ENCODE measurements at places on chromosomes 2 and 18. TPM values are rescaled to one million over a fixed set of nuclear protein-coding genes. Genes with fewer than 3 reads are reported as not detected.
A peak's percentile ranks its signal among the peaks of the same experiment; 100 is the strongest.

DNA sequence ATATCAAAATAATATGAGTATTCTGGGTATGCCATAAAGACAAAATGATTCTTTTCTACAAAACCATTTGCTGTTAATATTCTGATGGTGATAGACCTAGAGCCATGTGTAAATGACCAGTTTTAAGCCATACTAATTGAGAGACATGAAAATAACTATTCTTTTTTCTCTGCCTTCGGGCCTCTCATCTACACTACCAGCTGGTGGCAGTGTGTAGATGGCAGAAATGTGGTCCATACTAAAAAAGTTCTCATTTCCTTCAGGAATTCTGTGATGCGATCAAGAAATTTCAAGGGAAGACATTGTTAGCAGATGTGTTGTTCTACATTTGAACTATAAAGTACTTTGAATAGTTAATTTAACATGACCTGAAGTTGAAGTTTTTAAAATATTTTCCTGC, 485.2 kb downstream of the TRIB2 start:
- DNase-seq: no peak

- DNase-seq: no peak
Observed at GRCh38 chr2:146025519-146025918, 1505.6 kb upstream of the ZEB2 start.

- no peak for DNase-seq
Observed at GRCh38 chr2:18077704-18078103, 199.2 kb downstream of the KCNS3 start.

DNA sequence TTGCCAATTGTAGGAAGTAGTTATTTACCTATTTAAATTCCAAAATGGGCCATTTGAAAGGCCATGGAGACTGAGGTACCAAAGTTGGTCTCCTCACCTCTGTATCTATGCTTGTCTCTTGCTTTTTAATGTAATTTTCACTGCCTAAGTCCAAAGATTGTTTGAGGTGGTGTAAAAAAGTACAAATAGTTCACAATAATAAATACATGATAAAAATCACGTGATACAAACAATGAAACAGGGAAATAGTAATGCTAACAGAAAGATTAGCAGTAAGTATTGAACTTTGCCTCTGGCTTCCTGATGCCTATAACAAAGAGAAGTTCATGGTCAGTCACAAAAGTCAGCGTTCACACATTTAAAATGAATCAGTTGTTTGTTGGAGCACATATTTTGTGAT, 67.6 kb downstream of the CNTNAP5 start:
- DNase-seq: no peak

DNA sequence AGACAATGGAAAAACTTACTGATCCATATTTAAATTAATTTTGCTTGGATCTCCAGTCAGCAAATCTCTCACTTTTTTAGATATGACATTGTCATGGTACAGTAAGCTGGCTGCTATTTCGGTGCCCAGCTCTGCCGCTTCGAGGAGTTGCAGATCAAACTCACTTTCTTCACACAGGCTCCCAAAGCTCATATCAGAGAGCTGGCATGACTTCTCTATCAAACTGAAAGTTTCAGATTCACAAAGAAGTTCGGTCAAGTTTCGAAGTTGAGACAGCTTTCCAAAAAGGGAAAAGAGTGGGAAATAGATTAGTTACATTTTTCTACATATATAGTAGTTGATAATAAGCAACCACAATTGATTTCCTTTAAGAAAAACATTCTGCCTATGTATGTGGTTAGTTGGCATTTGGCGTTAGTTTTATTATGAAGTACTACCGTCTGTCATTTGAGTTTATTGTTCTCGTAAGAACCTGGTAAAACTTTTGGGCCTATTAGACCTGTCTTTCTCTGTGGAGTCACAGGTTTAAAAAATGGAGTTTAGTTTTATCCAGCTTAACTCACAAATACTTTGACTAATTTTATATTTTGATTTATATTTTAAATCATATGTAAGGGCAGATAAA, 118.8 kb downstream of the ABCA12 start:
- DNase-seq: no peak

DNA sequence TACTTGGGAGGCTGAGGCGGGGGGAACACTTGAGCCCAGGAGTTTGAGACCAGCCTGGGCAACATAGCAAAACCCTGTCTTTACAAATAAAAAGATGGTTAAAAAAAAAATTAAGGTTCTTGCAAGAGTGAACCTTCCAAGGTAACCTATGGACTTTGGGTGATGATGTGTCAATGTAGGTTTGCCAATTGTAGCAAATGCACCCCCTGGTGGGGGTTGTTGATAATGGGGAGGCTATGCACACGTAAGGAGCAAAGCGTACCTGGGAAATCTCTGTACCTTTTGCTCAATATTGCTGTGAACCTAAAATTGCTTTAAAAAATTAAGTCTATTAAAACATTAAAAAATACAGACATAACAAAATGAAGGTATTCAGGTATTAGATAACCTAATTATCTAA, 70.4 kb downstream of the CWC22 start:
- peak; percentile 32 for DNase-seq

DNA sequence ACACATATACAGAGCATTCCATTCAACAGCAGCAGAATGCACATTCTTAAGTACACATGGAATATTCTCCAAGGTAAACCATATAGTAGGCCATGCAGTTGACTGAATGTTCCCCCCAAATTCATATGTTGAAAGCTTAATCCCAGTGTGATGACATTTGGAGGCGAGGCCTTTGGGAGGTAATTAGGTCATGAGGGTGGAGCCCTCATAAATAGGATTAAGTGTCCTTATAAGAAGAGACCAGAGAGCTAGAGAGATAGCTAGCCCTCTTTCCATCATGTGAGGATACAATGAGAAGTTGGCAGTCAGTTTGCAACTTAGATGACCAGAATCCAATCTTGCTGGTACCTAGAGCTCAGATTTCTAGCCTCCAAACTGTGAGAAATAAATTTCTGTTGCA, 27.6 kb downstream of the TMEM185B start:
- DNase-seq: no peak

DNA sequence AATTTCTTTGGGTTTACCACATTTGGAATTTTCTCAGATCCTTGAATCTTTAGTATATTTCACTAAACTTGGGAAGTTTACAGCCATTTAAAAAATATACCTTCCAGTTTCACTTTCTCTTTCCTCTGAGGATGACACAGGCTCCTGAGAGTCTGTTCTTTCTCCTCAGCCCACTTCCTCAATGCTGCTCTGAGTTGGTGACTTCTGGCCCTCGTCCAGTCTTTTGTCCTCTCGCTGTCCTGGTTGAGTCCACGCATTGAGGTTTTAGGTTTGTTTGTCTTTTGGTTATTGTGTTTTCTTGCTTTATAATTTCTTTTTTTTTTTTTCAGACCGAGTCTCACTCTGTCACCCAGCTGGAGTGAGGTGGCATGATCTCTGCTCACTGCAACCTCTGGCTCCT, 40.7 kb upstream of the GALR1 start:
- peak; percentile 17 for DNase-seq

- no peak for DNase-seq
Observed at GRCh38 chr18:49778826-49779465, 34.4 kb downstream of the ACAA2 start.

DNA sequence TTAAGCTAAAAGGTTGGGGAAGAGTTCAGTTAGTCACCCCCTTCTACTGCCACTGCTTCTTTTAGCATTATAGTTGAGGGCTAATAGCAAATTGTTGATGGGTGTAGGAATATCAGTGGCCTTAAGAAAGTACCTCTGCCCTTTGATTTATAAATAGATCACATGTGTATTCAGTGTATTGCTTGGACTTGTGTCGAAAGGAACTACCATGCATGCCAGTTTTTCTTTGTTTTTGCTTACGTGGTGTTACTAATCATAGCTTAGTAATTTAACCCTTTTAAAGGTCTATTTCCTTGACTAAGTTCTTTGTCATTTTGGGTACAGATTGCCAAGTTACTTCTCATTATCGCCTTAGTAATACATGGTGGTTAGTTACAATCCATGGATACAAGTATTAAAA, 85.6 kb downstream of the MIB1 start:
- no peak for DNase-seq

- no peak for DNase-seq
Observed at GRCh38 chr2:174383796-174384195, 11.7 kb upstream of the SCRN3 start.

- no peak for DNase-seq
Observed at GRCh38 chr2:157264099-157264498, 6.6 kb downstream of the GALNT5 start.

- DNase-seq: no peak
Observed at GRCh38 chr2:242030858-242031257, 161.3 kb downstream of the RTP5 start.

DNA sequence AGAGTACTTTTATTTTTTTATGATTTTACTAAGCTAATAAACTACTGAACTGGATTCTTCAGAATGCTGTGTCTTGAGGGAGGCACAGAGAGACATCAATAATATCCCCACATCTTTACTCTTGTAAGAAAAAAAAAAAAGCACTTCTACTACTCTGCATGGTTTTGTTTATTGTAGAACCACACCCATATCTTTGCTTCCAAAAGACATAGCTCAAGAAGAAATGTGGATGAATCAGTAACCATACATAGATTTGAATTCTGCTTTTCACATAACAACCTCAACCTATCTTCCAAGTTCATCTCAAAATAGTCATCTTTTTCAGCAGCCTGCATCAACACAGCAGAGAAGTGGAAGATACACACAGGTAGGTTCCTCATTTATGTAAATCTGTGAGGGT, 12.2 kb upstream of the COL5A2 start:
- DNase-seq: peak; percentile 88

GRCh38 chr18:49980896-49981295, 167.6 kb upstream of the ACAA2 start:
- no peak for DNase-seq

DNA sequence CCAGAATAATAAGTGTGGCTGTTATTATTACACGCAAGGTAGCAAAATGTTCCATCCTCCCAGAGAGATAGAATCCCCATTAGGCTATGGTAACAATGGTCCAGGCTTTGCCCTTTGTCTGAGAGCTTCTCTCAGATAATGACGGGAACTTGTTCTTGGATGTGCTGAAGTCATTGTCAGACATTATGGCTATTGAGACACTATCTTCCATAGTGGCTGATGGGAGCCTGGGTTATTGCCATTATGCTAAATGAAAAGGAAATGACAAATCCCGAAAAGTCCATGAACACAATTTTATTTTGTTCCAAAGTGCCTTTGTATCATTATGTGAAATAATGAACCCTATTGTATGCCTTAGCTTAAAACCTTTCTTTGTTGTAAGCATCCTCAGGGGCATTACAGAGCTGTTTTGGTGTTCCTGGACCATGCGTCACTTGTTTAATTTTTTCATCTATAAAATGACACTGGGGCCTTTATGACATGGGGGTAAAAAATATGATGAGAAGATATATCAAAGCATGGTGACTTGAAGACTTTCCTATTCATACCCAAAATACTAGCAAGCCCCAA, 218.5 kb downstream of the KCNS3 start:
- no peak for DNase-seq

DNA sequence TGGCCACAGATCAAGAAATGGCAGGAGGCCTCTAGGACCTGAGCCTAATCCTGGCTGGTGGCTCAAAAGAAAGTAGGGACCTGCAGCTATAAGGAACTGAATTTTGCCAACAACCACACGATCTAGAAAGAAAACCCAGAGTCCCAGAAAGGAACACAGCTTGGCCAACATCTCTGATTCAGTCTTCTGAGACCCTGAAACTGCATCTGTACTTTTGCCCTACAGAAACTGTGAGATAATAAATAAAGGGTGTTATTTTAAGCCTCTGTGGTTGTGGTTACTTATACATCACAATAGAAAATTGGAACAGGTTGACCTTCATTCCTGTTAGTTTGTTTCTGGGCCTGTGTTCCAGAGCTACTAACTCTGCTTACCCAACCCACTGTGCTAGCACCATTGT, 356.8 kb upstream of the ST6GAL2 start:
- DNase-seq: no peak

GRCh38 chr2:57576983-57577382, 469.6 kb upstream of the VRK2 start:
- no peak for DNase-seq

DNA sequence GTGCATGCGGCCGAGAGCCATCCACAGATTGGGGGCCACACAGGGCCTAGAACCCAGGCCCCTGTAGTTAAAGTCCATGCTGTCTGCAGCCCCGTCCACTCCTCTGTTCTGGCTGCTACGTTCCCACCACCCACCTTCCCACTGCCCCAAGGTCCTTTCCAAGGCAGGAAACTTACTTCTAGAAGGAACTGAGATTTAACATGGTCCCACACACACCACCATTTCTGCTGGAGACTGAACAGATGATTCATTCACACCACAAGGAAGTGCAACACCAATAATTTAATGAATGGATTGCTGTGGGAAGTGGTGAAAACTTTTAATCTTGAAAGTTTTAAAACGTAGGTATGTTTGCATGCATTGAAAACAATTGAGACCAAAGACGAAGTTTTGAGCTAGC, 95.2 kb downstream of the LBH start:
- no peak for DNase-seq

DNA sequence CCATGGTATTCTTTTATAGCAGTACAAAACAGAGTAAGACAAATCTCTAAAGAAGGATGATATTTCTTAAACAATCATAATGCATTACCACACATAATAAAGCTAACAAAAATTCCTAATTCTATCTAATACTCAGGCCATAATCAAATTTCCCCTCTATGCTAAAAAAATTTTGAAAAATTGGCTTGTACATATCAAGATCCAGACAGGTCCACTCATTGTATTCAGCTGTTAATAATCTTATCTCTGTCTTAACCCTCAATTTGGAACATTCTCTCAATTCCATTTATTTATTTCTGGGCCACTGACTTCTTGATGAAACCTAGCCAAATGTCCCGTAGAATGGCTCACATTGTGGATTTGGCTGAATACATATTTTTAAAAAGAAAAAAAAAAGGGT, 59.1 kb upstream of the PAX3 start:
- DNase-seq: no peak

- DNase-seq: no peak
Observed at GRCh38 chr18:9354256-9354655, 19.7 kb downstream of the TWSG1 start.

The SNTG2 gene
- total RNA-seq: not detected

The ICA1L gene
- 6.9 TPM for total RNA-seq

The ARHGAP15 gene
- not detected for total RNA-seq

The DOK6 gene
- 6.7 TPM for total RNA-seq

The WNT10A gene
- not detected for total RNA-seq

The ANKZF1 gene
- total RNA-seq: 48.0 TPM

The POTEE gene
- not detected for total RNA-seq

The SERPINB13 gene
- total RNA-seq: not detected

The HOXD1 gene
- total RNA-seq: not detected

The TNFRSF11A gene
- 0.87 TPM for total RNA-seq

The KLHL14 gene
- total RNA-seq: 0.54 TPM

The C1QL2 gene
- total RNA-seq: not detected

Data from NCI-H460 (cell line).